ENCODE measurements at places on chromosomes 5 and 9. TPM values are rescaled to one million over a fixed set of nuclear protein-coding genes. Genes with fewer than 3 reads are reported as not detected.

GRCh38 chr9:35859310-35859989 lies 10.8 kb downstream of the OR13J1 start:
- H3K27ac ChIP-seq = no peak overlapping the region
- DNase-seq = peak; percentile 81
- H3K4me3 ChIP-seq = no peak overlapping the region

DNA sequence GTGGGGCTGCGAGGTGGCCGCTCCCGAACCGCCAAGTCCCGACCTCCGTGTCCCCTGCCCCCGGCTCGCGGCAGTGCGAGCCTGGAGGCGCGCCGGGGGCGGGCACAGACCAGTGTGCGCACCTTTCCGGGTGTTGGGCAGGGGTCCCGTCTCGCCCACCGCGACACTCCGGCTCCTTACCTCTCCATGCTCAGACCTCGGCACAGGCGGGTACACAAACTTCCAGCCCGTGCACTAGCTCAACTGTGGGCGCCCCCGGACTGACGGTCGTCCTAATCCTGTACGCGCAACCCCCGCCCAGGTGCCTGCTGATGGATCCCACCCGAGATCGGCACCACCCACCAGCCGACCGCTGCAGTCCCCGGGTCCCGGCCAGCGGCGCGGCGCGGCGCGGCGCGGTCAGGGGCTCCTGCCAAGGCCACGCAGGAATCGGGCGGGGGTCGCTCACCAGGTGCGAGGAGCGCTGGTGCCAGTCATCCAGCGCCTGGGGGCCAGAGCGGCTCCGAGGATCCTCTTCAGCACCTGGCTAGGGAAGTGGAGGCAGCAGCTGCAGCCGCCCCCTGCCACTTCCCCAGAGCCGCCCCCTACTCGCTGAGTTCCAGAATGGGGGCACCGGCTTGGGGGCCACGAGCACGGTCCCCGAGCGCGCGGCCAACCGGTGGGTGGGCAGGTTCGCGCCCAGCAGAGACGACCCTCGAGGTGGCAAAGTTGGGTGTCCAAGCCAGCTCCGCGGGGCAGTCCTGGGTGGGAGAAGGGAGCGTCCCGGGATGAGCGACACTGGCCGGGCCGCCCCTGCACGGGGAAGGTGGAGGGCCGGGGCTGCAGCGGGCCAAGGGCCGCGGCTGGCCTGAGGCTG lies 511 bp downstream of the SEMA5A start:
- H3K4me3 ChIP-seq = peak overlapping the region; percentile 86
- H3K27ac ChIP-seq = peak overlapping the region; percentile 81
- peaks cover 24% of the 10 kb centered on the region for H3K4me1 ChIP-seq
- no peak for DNase-seq
- H3K36me3 ChIP-seq = peaks cover 7% of the 10 kb centered on the region
- no peaks in the 10 kb centered on the region for H3K27me3 ChIP-seq

- DNase-seq = no peak
- no peaks in the 10 kb centered on the region for H3K36me3 ChIP-seq
- no peaks in the 10 kb centered on the region for H3K4me1 ChIP-seq
- no peak overlapping the region for H3K27ac ChIP-seq
These were observed 88.4 kb upstream of the GRAMD2B start for GRCh38 chr5:126334760-126335159.

The RASGRF2 gene
- 8.8 TPM for total RNA-seq

Data from vagina (tissue), 2 donors.